Stimulated activated CD4-positive, alpha-beta T cell treated with anti-CD3 and anti-CD28 coated beads, Interleukin-15, amount 100 ng/mL, for 48 hours (primary cell): ENCODE measurements at places on chromosomes 16 and 17.

DNA sequence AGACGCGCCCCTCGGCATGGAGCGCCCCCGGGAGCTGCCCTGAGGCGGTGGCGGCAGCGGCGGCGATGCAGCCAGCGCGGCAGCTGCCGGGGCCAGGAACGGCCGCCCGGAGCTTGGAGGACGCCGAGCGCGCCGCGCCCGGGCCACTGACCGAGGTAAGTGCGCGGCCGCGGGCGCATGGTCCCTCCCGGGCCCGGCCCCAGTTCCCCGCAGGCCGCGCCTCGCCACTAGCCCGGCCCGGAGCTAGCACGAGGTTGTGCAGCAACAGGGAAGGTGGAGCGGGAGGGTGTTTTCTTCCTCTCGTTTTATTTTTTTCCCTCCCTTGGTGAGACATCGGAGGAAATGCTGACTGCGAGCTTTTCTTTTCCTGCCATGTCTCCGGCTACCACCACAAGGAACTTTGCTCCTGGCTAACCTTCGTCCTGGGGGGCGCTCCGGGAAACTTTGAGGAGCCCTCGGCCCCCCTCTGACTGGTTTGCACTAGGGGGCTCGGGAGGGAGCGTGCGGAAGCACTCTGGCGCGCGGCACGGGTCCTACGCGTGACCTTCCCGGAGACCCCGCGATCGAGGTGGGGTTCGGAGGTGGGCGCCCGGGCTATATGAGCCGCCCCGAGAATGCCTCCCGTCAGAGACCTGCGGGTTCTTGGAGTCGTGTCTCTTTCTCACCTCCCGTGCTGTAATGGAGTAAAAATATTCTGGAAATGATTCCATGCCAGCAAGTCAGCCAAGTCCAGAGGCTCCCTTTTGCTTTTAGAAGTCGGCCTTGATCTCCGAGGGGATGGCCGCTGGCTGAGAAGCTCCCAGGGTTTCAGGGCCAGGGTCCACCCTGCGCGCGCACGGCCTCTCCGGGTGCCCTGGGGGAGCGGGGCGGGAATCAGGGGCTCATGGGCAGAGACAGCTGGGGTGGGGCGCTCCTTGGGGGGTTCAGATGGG, 868 bp downstream of the KCNJ12 start:
- DNase-seq: no peak

DNA sequence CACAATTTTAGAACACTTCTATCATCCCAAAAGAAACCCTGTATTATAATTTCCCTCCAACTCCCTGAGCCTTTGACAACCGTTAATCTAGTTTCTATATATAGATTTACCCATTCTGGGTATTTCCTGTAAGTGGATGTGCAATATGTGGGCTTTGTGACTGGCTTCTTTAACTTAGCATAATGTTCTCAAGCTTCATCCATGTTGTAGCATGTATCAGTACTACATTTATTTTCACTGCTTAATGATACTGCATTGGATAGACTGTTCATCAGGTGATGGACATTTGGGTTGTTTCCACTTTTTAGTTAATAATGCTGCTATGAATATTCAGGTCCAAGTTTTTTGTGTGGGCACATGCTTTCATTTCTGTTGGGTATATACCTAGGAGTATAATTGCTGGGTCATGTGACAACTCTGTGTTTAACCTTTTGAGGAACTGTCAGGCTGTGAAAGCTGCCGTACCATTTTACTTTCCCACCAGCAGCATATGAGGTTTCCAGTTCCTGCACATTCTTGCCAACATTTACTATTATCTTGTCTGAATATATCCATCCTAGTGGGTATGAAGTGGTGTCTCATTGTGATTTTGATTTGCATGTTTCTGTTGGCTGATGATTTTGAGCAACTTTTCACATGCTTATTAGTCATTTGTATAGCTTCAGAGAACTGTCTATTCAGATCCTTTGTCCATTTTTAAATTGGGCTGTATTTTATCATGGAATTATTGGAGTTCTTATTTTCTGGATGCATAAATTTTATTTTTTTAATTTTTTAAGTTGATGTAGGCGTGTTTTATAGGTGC, 16.4 kb downstream of the REXO5 start:
- DNase-seq: no peak

DNA sequence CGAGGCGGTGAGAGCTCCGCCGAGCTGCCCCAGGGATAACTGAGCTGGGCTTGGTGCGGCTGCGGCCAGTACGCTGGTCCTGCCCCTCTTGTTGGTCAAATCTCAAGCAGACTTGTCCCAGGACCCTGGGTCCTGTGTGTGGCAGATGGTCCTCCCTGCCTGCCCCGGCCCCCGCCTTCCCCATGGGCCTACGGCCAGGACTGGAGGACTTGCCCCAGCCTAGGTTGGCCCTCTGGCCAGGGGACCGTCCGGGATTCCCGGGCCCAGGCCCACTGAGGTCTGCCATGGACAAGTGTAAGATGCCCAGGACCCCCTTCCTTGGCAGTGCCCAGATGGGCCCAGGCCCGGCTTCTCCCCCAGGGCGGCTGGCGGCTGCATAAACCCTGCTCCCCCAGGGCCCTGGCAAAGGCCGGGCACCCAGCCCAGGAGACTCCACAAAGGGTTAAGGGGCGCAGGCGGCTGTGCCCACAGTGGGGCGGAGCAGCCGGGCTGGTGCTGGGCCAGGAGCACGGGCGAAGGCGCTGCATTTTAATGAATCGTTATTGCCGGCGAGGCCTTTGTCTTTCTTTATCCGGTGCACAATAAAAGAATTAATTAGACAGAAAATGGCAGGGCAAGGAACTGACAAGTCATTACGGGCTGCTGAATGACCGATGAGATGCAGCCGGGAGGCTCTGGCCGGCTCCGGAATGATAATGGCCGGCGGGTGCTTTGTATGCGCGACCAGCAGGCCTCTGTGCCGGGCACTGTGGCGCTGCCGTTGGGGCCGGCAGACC, 9.1 kb downstream of the SOX8 start:
- no peak for DNase-seq

- DNase-seq: no peak
Observed at GRCh38 chr17:10871914-10872313, 34.0 kb upstream of the PIRT start.

DNA sequence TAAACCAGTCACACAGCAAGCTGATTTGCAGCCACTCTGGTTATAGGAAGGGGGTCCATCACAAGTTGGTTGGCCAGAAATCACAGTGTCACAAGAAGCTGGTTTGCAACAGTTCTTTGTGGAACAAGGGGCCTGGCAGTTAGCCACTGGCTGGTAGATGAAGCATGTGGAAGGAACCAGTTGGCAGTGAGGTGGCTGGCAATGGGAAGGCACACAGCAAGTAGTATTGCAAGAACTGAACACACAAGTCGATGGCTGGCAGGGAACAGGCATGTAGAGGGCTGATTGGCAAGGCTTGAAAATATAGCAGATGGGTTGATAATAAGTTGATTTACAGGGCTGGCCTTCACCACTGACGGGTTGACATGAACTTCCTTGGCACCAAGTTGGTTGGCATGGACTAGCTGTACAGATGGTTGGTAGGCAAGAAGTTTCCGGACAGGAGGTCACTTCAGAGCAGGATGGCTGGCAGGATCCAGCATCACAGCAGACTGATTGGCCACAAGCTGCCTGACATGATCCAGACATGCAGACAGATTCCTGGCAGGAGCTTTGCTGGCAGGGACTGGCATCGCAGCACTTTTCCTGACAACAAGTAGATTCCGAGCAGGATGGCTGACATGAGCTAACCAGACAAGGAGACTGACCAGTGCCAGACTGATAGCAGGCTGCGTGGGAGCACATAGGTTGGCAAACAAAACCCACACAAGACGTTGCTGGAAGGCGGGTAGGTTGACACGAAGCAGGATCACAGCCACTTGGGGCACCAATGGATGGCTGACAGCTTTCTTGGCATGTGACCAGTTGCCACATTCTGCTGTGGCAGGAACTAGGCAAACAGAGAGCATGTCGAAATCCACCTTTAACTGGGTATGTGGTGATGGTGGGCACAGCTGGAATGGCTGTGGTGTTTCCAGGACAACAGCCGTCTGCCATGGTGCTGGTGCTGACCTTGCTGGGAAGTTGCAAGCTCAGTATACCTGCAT, at the start of gene KRTAP29-1:
Gene KRTAP29-1, minus strand, starts transcription at position 936 of the 986 bp plus-strand sequence. Its CDS starts 0 bp downstream, at position 936.
- no peak for DNase-seq

DNA sequence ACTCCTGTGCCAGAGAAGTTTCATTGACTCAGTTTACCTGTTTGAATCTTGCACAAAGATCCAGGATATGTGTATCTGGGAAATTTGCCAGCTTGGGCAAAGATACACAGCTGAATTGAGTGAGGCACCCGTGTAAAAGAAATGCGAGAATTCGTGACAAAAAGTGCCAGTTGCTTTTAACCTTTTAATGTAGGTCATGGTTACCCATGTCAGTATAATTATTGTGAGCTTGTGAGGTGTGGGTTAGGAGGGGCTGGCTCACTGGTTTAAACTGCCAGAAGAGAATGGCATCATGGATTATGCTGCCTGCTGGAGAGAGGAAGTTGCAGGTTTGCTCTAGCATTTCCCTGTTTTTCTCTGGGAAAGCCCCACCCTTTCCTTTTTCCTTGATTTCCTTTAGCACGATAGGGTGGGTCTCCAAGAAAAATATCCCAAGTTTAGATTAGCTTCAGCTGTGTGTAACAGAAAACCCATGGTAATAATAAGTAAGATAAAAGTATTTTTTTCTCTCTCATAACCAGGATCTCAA, 24.8 kb upstream of the NDRG4 start:
- DNase-seq: no peak

DNA sequence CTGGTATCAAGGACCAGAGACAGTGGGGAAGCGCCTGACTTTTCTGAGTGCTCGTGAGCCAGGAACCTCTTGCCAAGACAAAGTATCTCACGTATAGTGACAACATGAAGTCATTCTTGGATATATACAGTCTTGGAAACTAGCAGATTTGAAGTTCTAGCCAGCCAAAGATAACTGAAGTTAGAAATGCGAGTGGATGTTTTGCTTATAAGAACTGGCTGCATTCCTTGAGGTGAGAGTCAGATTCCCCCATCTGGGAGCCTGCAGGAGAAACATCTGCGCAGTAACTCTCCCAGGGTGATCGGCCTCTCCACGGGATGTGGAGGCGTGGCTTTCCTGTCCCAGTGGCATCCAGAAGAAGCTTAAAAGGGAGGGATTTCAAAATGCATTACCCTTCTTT, 89.8 kb downstream of the SHISA6 start:
- no peak for DNase-seq

DNA sequence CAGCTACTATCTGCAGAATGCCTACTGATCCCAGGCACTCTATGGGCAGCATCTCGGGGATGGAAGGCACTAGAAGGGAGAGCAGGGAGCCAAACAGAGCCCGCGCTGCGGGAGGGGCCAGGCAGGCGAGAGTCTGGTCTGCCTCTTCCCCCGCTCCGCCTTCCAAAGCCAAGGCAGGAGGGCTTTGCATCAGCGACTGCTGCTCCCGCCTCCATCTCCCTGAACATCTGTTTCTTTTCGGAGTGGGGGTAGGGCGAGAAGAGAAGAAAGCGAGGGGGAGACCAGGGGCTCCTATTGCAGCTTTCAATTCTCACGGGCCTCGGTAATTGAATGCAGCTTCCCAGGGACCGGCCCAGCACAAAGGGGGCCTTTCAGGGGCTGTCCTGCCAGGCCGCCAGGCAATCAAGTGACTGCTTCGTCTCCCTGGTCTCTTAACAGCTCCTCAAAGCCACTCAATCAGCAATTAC, 31.4 kb upstream of the CDC42EP4 start:
- DNase-seq: no peak

GRCh38 chr16:11089504-11090124, 145.2 kb downstream of the CLEC16A start:
- DNase-seq: no peak

DNA sequence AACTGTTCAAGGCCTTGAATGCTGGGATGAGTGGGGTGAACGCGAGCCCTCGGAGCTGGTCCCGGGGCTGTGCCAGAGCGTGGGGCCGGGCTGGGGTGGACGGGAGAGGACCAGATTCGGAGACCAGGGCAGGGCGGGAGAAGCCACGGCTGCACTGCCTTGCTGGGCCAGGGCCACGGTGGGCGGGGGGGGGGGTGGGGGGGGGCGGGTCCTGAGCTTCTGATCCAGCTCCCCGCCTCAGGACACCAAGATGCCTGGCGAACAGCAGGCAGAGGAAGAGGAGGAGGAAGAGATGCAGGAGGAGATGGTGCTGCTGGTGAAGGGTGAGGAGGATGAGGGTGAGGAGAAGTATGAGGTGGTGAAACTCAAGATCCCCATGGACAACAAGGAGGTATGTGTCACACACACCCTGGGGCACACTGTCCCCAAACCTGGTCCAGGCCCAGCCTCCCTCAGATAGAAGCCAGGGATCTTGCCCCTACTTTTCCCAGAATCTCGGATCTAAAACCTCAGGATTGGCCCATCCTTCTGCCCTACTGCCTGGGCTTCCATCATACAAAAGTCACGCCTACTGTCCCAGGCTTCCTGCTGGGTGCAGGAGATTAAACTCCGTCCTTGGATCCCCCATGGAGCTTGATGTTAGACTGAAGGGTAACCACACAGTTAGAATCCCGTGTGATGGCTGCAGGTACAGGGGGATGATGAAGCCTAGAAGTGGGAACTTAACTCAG, 563 bp downstream of the ZNF771 start:
- no peak for DNase-seq

DNA sequence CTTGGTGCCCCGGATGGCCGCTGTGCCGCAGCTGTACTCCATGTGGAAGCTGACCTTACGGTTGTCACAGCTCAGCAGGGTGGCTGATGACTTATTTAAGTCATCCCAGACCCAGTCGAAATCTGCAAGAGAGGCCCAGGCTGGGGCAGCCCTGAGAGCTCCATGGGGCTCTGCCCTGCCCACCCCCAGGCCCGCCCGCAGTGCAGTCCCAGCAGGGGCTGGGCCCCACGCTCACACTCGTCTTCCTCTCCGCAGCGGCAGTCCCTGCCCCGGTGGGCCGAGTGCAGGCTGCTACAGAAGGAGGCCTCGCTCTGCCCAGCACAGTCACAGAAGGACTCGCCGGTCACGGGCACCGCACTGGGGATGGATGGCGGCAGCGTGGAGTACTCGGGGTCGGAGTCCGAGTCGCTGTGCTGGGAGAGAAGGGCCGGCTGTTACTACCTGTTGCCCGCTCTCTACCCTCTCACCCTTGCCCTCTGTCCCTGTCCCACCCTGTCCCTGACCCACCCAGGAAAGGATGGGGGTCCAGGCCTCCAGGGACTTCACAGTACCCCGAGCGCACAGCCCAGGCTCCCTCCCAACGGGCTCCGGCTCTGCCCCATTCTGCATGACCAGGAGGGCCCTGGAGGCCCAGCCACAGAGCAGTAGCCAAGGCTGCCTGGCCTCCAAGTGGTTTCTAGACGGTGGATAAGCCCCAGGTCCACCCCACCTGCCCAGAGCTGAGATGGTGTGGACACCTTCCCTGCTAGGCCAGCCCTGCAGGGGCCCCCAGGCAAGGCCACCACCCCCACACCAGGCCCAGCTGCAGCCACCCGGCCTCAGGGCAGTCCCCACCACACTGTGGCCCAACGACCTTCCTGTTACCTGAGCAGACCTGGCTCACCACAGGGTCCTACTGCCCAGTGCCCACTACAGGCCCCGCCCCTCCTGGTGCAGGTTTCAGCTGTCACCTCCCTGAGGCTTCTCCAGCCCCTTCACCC, 3.9 kb downstream of the SPSB3 start:
- DNase-seq: no peak

DNA sequence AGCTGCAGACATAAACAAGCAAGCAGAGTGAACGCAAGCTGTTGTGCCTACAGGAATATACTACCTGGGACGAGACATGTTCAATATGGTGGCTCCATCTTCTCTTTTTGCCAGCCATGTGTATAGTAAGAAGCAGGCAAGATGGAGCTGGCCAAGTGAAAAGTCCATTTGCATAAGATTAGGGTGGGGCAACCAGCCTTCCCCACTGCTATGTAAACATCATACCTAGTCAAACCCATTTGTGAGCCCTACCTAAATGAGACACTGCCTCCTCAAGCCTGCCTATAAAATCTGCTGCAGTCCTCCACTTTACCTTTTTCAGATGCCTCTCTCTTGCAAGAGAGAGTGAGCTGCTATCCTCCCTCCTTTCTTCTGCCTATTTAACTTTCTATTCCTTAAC, 370.1 kb upstream of the PMFBP1 start:
- no peak for DNase-seq
